IMR-90 (cell line): ENCODE measurements at places on chromosomes 3 and 15. TPM values are rescaled to one million over a fixed set of nuclear protein-coding genes. Genes with fewer than 3 reads are reported as not detected.
A peak's percentile ranks its signal among the peaks of the same experiment; 100 is the strongest.

GRCh38 chr15:75680007-75680789 lies 32.5 kb downstream of the CSPG4 start:
- no peak for DNase-seq

GRCh38 chr15:52105846-52106245 lies 6.7 kb downstream of the BCL2L10 start:
- DNase-seq = no peak

- no peak for DNase-seq
Observed at GRCh38 chr3:58658508-58658907, 8.1 kb downstream of the FAM3D start.

GRCh38 chr3:48018841-48019240 lies 2.6 kb upstream of the MAP4 start:
- peak; percentile 81 for DNase-seq

- peak; percentile 51 for DNase-seq
Observed at GRCh38 chr3:78873641-78874040, 894.2 kb downstream of the ROBO1 start.

- no peak for DNase-seq
Observed at GRCh38 chr3:141643796-141644195, 94.3 kb upstream of the RNF7 start.

- peak; percentile 61 for DNase-seq
Observed at GRCh38 chr3:188491276-188491687, 337.3 kb downstream of the LPP start.

DNA sequence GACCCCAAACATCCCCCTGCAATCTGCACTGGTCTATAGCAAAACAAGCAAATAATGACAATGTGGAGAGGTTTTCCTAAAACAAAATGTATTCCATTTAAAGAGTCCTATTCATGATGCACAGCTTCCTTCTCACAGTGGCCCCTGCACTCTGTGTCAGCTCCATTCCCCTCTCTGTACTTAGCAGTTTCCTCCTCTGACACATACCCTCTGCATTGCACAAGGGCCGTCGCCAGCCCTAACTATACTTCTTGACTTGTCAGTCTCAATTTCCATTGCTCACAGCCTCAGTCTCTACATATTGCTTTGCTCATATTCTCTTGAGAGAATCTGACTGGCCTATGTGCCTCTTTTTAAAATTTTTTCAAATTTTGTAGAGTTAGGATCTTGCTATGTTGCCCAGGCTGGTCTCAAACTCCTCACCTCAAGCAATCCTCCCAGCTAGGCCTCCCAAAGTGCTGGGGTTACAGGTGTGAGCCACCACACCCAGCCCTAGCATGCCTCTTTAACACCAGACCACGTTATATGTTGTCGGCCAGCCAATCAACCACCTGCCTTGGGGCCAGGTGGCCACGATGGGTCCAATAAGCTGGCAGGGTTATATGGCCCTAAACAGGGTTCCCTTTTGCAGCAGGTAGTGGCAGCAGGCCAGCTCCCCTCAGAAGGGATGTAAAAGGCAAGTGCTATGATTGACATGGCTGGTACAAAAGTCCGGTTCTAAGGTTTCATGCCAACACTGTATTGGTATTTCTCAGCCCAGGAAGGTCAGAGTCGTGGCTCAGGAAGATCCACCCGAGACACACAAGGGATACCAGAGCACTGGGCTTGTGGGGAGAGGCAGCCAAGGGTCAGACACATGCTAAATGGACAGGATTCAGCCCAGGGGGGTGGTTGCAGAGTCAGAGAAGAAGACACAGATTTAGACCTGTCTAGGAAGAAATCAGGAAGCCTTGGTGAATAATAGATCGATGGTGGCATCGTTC lies 59.0 kb upstream of the SMAD3 start:
- DNase-seq = peak; percentile 36

GRCh38 chr3:181694805-181695660 lies 16.7 kb upstream of the SOX2 start:
- no peak for DNase-seq

CD200R1 gene
- under 0.01 TPM in 2 replicates for total RNA-seq

FEZF2 gene
- not detected in 2 replicates for total RNA-seq
